Amniotic epithelial cell (primary cell): ENCODE measurements at places on chromosomes 2 and 18.

DNA sequence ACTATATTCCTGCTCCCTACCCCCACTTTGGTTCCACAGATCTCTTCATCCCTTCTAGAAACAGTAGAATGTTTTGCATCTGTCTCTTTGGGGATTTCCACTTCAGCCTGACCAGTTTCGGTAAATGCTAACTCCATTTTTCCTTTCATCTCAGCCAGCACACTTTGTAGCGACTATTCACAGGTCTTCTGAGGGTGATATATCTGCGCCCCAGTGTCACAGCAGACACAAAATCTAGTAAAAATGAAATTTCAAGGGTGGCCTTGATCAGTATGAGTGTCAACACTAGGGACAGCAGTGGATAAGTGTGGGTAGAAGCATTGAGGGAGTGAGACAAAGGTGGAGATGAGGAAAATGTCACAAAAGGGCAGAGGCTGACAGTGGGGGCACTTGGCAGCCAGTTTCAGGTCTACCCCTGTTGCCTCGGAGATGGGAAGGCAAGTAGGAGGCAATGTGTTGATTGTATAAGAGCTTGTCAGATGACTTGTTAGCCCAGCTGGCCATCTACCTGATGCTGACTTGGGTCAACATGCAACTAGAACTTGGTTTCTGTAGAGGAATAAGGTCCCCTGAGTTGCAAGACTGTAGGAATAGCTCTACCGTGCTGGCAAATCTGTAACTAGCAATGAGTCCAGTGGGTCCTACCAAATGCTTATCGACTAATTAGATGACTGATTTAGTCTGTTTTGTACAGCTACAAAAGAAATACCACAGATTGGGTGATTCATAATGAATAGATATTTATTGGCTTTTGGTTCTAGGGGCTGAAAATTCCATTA lies 60.7 kb downstream of the CXCR4 start:
- DNase-seq: no peak

- no peak for DNase-seq
Measured at GRCh38 chr2:187003038-187003554, 154.1 kb upstream of the ZSWIM2 start.

GRCh38 chr2:24542269-24542872 lies 51.3 kb downstream of the NCOA1 start:
- no peak for DNase-seq

DNA sequence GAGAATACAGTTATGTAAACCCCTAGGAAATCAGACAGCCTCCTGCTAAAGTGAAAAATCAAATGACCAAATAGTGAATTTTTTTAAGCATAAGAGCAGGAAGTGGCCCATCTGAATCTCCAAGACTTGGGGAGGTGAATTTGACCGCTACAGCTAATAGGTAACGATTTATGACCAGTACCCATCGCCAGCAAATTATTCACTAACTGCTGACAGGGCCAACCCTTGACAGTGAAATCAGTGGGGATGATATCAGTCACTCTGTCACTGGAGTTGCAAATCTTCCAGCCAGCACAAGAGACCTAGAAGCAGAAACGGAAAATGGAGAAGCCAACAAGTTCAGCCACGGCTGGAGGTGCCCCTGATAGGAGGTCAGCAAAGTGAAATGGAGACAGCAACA lies 164.3 kb upstream of the PIK3C3 start:
- DNase-seq: no peak

DNA sequence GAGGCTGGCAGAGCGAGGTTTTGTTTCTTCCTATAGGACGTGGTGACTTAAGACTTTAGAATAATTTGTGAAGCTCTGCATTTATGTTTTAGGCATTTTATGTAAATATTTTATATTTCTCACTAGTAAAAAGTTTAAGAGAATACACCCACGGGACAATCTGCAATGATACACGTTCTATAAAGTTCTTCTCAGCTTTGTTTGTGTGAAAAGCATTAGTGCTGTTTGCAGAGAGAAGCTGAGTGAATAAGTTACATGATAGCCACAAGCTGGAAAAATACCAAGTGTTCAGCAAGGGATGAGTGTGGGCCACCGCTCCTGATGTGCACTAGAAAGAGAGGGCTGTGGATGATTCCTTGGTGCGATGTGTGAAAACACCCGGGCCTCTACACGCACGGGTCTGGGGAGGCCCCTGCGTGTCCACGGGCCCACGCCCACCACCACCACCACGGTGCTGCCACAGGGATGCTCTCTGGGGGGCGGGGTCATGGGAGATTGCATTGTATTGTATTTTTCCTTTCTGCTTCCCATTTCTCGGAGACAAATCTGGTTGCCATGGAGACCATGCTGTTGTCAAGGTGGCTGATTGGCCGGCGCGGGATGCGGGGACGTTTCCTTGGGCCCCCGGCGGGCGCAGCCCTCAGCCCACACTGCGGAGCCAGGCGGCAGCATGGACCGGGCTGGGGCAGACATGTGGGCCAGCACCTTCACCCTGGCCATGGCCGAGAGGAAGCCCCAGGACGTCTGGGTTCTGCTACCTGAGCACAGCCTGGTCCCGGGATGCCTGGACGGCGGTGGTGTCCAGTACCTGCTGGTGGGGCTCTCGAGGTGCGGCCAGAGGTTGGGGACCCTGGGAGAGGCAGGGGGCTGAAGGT lies at the start of gene RTP5:
RTP5 (plus strand) TSS at position 643 of the 875 bp plus-strand sequence; CDS start at position 671, 28 bp downstream.
- DNase-seq: no peak

DNA sequence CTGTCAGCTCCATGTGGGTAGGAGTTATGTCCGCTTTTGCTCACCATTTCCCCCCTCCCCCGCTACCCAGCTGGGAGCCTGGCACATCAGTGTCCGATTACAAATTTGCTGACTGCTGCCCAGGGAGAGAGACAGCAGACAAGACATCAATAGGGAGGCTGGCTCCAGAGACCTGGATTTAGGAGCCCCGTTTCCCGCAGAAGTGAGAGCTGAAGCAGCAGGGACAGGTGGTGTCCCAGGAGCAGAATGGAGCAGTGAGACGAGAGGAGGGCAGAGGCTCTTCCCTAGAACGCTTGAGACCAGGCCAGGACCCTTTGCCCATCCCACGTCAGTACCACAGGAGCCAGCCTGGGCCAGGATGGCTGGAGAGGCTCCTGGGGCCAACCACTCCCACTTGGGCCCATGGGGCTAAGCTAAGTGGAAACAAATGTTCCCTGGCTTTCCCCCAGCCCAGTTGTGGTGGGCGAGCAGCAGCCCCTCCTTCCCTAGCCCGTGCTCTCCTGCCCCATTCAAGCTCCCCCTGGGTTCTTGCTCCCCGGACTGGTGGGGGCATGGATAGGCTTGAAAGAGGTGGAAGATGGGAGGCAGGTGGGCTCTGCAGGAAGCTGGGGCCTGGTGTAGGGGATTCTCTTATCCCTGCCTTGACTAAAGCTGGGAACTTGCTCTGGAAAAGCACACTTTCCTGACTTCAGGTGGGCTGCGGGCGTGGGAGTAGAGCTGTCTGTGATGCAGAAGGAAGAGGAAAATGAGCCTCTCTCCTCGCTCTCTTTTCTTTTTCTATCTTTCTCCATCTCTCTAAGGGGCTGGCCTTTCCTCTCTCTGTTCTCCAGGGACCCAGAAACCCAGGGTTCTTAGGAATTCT lies 4.1 kb upstream of the WNT6 start:
- no peak for DNase-seq

GRCh38 chr2:134086594-134087219 lies 167.2 kb upstream of the MGAT5 start:
- DNase-seq: no peak

- DNase-seq: peak; percentile 84
Measured at GRCh38 chr2:201909348-201909747, 103.0 kb downstream of the CDK15 start.

DNA sequence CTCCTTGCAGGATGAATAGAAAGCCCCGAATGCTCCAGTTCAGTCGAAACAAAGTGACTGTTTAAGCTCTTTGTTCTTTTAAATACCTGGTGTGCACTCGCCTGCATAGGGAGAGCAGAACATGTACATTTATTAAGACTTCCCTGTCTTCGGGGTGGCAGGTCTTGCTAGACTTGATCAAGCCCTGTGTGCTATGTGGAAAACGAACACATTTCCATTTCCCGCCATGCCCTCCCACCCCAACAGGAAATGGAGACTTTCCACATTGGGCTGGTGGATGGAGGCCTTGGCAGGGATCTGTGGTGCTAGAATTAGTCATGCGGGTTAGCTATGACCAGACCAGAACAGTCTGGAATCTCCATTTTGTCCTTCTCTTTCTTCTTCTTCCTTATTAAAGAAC lies 321.0 kb upstream of the THSD7B start:
- DNase-seq: no peak

DNA sequence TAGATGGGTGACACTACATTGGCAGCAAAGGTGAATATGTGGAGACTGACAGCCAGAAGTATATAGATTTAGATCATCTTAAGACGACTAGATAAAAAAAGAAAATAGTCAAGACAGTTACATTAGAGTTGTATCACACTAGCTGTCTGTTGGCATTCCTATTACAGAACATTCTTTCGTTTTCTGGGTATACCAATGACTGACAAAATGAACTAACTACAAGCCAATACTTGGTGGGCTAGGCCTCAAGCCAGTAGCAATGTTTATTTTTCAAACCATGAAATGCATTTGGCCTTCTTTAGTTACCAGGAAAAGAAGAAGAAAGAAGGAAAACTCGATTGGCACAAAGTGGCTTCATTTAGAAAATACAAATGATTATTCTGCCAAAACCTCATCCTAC lies 944.9 kb upstream of the ZEB2 start:
- no peak for DNase-seq

DNA sequence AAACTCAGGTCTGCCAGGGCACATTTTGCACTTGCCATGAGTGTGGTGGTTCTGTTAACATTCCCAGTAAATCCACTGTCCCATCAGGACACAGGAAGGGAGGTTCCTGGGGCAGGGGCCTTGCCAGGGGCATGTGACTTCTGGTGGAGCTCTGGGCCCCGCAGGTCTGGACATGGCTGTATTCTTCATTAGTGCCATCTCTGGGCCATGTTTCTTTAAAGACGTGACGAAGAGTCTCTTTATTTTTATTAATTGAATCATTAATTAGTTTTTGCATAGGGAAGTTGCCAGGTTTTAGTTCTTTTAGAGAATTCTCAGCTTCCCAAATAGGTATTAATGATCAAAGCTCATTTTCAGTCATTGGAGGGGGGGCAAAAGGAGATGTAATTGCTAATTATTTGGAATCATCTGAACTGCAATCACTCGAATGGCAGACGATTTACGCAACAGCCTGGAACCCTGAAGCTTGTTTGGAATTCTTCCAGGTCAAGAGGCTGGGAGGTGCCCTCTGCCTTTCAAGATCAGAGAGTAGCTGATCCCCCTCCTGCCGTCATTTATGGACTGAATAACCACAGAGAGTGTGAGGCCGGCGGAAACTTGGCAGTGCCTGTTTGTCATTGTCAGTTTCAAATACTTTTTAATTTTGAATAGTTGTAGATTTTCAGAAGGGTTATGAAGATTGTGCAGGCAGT lies 106.2 kb downstream of the RTP5 start:
- peak; percentile 60 for DNase-seq

GRCh38 chr2:52995424-52995823 lies 772.2 kb upstream of the CHAC2 start:
- DNase-seq: no peak

DNA sequence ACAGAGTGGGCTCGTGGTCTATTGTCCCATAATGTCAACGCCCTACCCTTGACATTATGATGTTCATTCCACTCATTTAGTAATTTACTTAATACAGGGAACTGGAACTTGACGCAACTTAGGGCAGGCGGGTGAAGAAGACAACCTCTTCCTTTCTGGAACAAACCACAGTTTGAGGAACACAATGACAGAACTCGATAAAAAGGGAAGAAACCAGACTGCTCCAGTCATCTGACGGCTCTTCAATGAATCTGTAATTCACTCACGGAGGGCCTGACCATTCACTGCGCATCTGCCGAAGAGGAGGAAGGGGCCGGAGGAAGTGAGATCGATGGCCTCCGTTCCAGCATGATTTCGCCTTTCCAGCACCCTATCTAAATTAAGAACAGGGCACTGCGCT lies 83.2 kb downstream of the BCL2 start:
- DNase-seq: no peak

DNA sequence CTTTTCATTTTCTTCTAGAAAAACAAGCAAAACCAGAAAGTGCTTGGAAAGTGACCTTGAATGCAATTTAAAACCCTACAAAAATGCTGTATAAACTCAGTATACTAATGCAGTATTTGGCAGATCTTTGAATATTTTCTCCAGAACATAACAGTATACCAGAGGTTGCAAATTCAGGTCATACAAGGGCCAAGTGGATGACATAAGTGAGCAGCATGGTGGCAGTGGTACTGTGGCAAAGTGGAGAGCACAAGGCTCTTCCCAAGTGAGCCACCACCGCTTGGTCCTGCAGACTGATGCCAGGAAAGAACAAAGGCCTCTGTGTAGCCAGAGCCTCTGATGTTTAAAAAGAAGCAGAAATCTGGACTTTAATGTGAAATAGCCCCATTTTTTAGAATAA lies 33.1 kb downstream of the METTL4 start:
- no peak for DNase-seq

DNA sequence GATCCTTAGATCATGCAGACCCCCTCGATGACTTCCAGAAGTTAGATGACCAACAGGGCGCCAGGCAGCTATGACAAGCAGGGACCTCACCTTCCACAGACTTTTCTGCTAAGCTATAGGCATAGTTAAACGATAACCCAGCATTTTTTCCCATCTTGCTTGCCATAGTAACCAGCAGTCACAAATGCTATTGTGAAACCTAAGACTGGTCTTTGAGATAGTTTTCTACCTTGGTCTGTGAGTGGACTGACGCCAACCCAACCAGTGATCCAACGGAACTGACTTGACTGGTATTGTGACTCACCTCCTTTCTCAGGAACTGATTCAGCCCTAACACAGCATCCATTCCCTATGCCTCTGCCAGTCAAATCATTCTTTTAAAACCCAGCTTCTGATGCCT lies 361.2 kb downstream of the LRRTM4 start:
- DNase-seq: peak; percentile 55

DNA sequence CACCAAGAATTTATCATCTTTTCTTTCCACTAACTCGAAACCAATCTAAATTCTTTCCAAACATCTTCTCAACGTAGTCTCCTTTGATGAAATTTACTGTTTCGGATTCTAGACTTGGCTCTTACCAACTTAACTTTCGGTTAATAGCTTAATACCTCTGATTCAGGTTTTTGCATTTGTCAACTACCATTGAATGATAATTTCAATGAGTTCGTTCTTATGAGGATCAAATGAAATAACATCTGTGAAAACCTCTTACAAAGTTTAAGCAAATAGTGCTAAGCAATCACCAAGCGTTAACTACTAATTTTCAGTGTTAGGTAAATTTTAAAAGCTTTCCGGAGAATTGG lies 593 bp upstream of the NRBP1 start:
- no peak for DNase-seq

DNA sequence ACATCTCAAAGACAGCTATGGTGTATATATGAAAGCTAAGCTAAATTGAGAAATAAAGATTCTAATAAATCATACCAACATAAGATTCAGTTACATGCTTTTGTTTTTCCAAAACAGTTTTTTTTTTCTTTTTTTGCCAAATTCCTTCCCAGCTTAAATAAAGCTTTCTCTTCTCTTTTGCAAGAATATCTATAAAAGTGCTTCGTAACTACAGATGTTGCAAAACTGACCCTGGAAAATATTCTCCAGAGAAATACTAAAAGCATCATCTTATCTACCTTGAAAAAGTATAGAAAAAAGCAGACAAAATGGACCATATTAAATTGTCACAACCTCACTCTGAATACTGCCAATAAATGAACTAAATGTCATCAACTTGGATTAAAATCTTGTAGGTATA lies 38.7 kb downstream of the FANCL start:
- no peak for DNase-seq
